ENCODE measurements at places on chromosomes 7 and 10. TPM values are rescaled to one million over a fixed set of nuclear protein-coding genes. Genes with fewer than 3 reads are reported as not detected.

The CACNB2 gene
- 0.85 TPM for total RNA-seq

The IFIT1B gene
- total RNA-seq, result 0.38 TPM

The TRPV5 gene
- total RNA-seq, result 0.05 TPM

The MSMB gene
- total RNA-seq, result 1.1 TPM

The NANOS1 gene
- total RNA-seq, result 0.52 TPM

The AKR1C2 gene
- total RNA-seq, result 1.0 TPM

The PKD2L1 gene
- 0.19 TPM for total RNA-seq

The MRC1 gene
- 6.8 TPM for total RNA-seq

The CPA2 gene
- total RNA-seq, result 0.14 TPM

The FANK1 gene
- 2.5 TPM for total RNA-seq

GRCh38 chr10:110803239-110803749 lies 68.4 kb upstream of the PDCD4 start:
- no peaks in the 10 kb centered on the region for H3K36me3 ChIP-seq
- no peak for DNase-seq
- peak overlapping the region; percentile 8 for H3K27ac ChIP-seq
- no peak overlapping the region for H3K4me3 ChIP-seq
- H3K27me3 ChIP-seq, result no peaks in the 10 kb centered on the region

DNA sequence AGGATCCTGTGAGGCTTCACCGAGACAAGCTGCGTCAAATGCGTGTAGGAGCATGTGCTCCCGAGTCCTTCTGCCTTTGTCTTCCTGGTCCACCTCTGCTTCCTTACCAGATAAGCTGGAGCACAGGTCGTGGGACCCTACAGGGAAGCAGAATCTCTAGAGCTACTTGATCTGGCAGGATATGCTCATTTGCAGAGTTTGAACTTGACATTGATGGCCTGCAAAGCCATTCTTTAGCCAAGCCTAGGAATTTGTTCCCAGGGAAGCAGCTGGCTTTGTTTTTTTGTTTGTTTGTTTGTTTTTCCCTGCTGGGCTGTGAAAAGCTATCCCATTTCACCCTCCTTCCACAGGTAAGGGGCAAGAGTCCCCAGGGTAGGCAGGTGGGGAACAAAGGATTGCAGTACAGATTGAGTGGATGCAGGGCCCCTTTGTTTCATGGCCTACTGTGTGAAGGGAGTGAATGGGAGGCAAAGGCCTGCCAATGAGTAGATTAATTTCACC lies 200.0 kb upstream of the BMPER start:
- no peak overlapping the region for H3K4me3 ChIP-seq
- no peak overlapping the region for H3K27ac ChIP-seq
- H3K36me3 ChIP-seq, result no peaks in the 10 kb centered on the region
- H3K27me3 ChIP-seq, result no peaks in the 10 kb centered on the region

GRCh38 chr10:110762849-110763211 lies 108.9 kb upstream of the PDCD4 start:
- no peaks in the 10 kb centered on the region for H3K27me3 ChIP-seq
- DNase-seq, result no peak

GRCh38 chr10:34224639-34225038 lies 590.5 kb downstream of the PARD3 start:
- peaks cover 12% of the 10 kb centered on the region for H3K4me1 ChIP-seq
- no peaks in the 10 kb centered on the region for H3K36me3 ChIP-seq
- DNase-seq, result no peak
- no peaks in the 10 kb centered on the region for H3K27me3 ChIP-seq
- H3K27ac ChIP-seq, result no peak overlapping the region
- H3K4me3 ChIP-seq, result no peak overlapping the region

- H3K4me3 ChIP-seq, result no peak overlapping the region
- H3K4me1 ChIP-seq, result no peaks in the 10 kb centered on the region
- no peak overlapping the region for H3K27ac ChIP-seq
- DNase-seq, result no peak
Observed at GRCh38 chr10:12314836-12315235, 34.5 kb upstream of the CAMK1D start.

GRCh38 chr7:1432411-1433082 lies 26.7 kb downstream of the MICALL2 start:
- H3K27me3 ChIP-seq, result peaks cover 5% of the 10 kb centered on the region
- H3K4me3 ChIP-seq, result no peak overlapping the region
- no peaks in the 10 kb centered on the region for H3K36me3 ChIP-seq
- peak; percentile 63 for DNase-seq

- DNase-seq, result no peak
- H3K36me3 ChIP-seq, result no peaks in the 10 kb centered on the region
- H3K4me1 ChIP-seq, result no peaks in the 10 kb centered on the region
- H3K4me3 ChIP-seq, result no peak overlapping the region
Observed at GRCh38 chr7:106480161-106480579, 180.8 kb downstream of the CCDC71L start.

- DNase-seq, result no peak
- no peaks in the 10 kb centered on the region for H3K27me3 ChIP-seq
- H3K36me3 ChIP-seq, result no peaks in the 10 kb centered on the region
- H3K4me1 ChIP-seq, result no peaks in the 10 kb centered on the region
Observed at GRCh38 chr7:33698692-33699128, 206.6 kb upstream of the BMPER start.

DNA sequence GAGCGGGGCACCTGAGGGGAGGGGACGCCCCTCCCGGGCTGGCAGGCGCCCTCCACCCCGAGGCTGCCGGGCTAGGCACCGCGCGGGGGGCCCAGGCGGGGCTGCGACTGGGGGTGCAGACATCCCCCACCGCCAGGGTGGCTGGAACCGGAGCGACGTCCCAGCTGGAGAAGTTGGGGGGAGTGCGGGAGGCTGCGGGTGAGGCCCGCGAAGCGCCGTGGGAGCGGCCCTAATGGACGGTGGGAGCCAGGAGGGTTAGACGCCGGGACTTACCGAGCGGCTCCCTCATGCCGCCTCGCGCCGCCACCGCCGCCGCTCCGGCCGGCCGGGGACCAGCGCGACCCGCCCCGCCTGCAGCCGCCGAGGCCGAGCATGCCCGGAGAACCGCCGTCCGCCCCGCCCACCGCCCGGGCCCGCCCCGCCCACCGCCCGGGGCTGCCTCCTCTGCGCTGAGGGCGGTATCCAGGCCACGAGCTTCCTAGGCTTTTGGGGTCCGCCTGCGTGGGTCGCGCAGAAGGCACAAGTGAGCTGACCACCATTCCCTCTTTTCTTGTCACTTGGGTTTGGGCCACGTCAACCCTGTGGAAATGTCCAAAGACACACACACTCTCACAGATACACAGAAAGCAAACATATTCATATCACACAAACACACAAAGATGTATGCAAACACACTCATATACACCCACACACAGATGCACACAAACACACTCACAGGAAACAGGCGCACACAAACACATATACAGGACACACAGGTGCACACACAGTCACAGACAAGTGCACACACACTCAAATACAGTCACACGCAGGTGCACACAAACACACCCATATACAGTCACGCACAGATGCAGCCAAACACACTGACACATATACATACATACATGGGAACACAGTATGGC lies at the start of gene JCAD:
TSS of gene JCAD (minus strand) at position 378 of the 899 bp plus-strand sequence. CDS start 11,774 bp downstream, outside the sequence.
- peak within 1 kb of the TSS; percentile 36 for H3K27ac ChIP-seq
- no peak for DNase-seq
- H3K27me3 ChIP-seq, result peaks cover 60% of the 10 kb centered on the region
- H3K4me1 ChIP-seq, result peaks cover 2% of the 10 kb centered on the region
- H3K36me3 ChIP-seq, result no peaks in the 10 kb centered on the region
- peak within 1 kb of the TSS; percentile 52 for H3K4me3 ChIP-seq

- no peaks in the 10 kb centered on the region for H3K4me1 ChIP-seq
- H3K36me3 ChIP-seq, result no peaks in the 10 kb centered on the region
- DNase-seq, result no peak
- H3K27me3 ChIP-seq, result no peaks in the 10 kb centered on the region
- H3K4me3 ChIP-seq, result no peak overlapping the region
Observed at GRCh38 chr7:7114575-7115291, 67.6 kb upstream of the C1GALT1 start.

DNA sequence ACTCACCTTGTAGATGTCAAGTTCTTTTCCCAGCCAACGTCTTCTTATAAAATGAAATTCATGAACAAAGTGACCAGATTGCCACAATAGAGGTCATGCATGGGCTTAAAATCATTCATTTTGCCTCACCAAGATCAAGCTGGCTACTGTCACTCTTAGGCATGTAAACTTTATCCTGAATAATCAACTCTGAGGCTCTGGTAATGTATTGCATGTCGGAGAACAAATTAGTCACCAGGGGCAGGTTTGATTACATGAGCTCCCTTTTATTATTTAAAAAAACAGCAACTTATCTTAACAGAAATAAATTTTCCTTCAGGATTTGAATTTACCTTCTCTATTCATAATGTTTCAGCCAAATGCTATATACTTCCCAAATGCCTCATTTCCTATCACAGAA lies 112.9 kb upstream of the SP4 start:
- no peak overlapping the region for H3K27ac ChIP-seq
- H3K4me3 ChIP-seq, result no peak overlapping the region
- no peaks in the 10 kb centered on the region for H3K36me3 ChIP-seq
- H3K4me1 ChIP-seq, result no peaks in the 10 kb centered on the region
- no peak for DNase-seq
- H3K27me3 ChIP-seq, result no peaks in the 10 kb centered on the region

- no peak overlapping the region for H3K27ac ChIP-seq
- H3K4me1 ChIP-seq, result no peaks in the 10 kb centered on the region
- no peaks in the 10 kb centered on the region for H3K36me3 ChIP-seq
Observed at GRCh38 chr10:132526676-132527075, 10.9 kb upstream of the INPP5A start.

GRCh38 chr7:144001543-144001942 lies 1.4 kb downstream of the OR6B1 start:
- no peak overlapping the region for H3K4me3 ChIP-seq
- no peaks in the 10 kb centered on the region for H3K36me3 ChIP-seq
- no peaks in the 10 kb centered on the region for H3K27me3 ChIP-seq
- no peak overlapping the region for H3K27ac ChIP-seq
- no peaks in the 10 kb centered on the region for H3K4me1 ChIP-seq

GRCh38 chr10:10699427-10699826 lies 318.2 kb upstream of the CELF2 start:
- H3K27ac ChIP-seq, result no peak overlapping the region
- H3K27me3 ChIP-seq, result no peaks in the 10 kb centered on the region
- no peaks in the 10 kb centered on the region for H3K4me1 ChIP-seq
- no peak for DNase-seq
- no peak overlapping the region for H3K4me3 ChIP-seq

DNA sequence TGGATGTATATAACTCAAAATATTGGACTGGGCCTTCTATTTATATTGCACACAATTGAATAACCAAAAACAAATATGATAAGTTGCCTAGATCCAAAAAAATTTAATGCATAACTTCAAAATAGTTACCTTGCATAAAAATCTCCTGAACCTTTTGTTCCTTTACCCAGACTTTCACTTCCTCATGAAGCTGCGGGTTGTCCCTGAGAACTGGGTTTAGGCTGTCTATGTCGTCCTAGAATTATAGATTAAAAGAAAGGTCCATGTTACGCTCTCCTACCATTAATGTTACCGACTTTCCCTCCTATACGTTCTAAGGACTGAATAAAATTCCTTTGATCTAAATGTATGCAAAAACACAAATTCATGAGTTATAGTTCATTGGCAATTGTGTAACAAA lies 86.6 kb downstream of the NRBF2 start:
- DNase-seq, result no peak
- no peaks in the 10 kb centered on the region for H3K4me1 ChIP-seq
- H3K4me3 ChIP-seq, result no peak overlapping the region
- H3K36me3 ChIP-seq, result peaks cover 15% of the 10 kb centered on the region

DNA sequence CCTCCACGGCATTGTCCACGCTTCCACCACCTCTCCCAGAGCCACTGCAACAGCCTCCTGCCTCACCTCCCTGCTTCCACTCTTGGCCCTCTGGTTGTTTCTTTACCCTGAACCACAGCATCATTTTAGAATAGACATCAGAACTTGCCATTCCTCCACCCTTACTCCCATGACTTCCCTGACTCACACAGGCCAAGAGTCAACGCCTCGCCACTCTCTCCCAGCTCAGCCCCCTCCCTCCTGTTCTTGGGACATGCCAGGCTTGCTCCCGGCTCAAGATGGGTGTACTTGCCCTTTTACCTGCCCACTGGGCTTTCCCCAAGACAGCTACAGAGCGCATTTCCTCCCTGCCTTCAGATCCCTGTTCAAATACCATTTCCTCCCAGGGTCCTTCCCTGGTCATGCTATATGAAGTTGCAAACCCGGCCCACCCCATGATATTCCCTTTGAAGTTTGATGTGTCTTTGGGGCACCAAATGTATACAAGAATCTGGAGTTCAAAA lies 429.1 kb downstream of the RPS24 start:
- H3K27me3 ChIP-seq, result no peaks in the 10 kb centered on the region
- H3K36me3 ChIP-seq, result no peaks in the 10 kb centered on the region
- no peak for DNase-seq

DNA sequence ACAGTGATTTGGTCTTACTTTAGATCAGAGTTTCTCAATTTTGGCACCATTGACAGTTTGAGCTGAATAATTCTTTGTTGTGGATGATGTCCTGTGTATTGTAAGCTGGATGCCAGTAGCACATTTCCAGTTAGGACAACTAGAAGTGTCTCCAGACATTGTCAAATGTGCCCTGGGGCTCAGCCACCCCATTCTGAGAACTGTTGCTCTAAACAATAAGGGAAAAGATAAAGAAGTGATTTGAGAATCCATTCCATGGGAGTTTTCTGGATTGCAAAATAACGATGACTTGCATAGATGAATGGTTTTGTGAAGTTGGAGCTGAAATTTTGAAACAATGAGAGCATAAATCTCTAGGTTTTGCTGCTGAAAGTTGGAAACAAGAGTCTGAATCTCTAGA lies 44.6 kb downstream of the NUP205 start:
- peaks cover 22% of the 10 kb centered on the region for H3K36me3 ChIP-seq
- no peak for DNase-seq
- no peak overlapping the region for H3K4me3 ChIP-seq
- no peaks in the 10 kb centered on the region for H3K27me3 ChIP-seq
- no peaks in the 10 kb centered on the region for H3K4me1 ChIP-seq
- H3K27ac ChIP-seq, result no peak overlapping the region

DNA sequence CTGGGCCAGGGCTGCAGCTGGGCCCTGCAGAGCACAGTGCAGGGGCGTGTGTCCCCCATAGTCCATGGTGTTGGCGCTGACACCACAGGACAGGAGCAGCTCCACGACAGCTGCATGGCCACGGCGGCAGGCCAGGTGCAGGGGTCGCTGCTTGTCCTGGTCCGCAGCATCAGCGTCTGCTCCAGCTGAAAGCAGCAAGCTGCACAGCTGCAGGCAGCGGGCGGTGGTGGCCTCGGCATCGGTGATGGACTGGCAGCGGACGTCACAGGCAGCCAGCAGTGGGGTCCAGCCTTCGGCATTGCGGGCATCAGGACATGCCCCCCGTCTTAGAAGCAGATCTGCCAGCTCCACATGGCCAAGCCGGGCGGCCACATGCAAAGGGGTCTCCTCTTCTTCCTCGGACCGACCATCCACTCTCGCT lies 6.0 kb downstream of the ASB10 start:
- H3K27me3 ChIP-seq, result peaks cover 28% of the 10 kb centered on the region
- no peak overlapping the region for H3K4me3 ChIP-seq
- no peak for DNase-seq
- H3K4me1 ChIP-seq, result no peaks in the 10 kb centered on the region
